B cell (primary cell): ENCODE measurements at places on chromosomes 2 and 18. TPM values are rescaled to one million over a fixed set of nuclear protein-coding genes. Genes with fewer than 3 reads are reported as not detected.

- H3K27me3 ChIP-seq: no peaks in the 10 kb centered on the region
- H3K27ac ChIP-seq: peak overlapping the region; percentile 37
- DNase-seq: peak; percentile 67
- H3K4me1 ChIP-seq: peaks cover 82% of the 10 kb centered on the region
These were observed 8.0 kb upstream of the SERTAD2 start for GRCh38 chr2:64661741-64662169.

Gene ZNF512
- 65.2 and 72.3 TPM in 2 replicates for total RNA-seq

GRCh38 chr2:171320731-171321130 lies 113.1 kb downstream of the METTL8 start:
- H3K27me3 ChIP-seq: no peaks in the 10 kb centered on the region
- no peak overlapping the region for H3K4me3 ChIP-seq
- H3K36me3 ChIP-seq: no peaks in the 10 kb centered on the region
- peak overlapping the region; percentile 73 for H3K27ac ChIP-seq
- peaks cover 81% of the 10 kb centered on the region for H3K4me1 ChIP-seq

Gene RAB6C
- total RNA-seq: not detected in 2 replicates

- no peak overlapping the region for H3K4me3 ChIP-seq
- no peak for DNase-seq
- no peak overlapping the region for H3K27ac ChIP-seq
- no peaks in the 10 kb centered on the region for H3K27me3 ChIP-seq
- no peaks in the 10 kb centered on the region for H3K36me3 ChIP-seq
These were observed 178.9 kb downstream of the METTL4 start for GRCh38 chr18:2392446-2392845.

GRCh38 chr2:234816491-234816890 lies 135.3 kb upstream of the SH3BP4 start:
- no peaks in the 10 kb centered on the region for H3K36me3 ChIP-seq
- H3K4me1 ChIP-seq: no peaks in the 10 kb centered on the region
- DNase-seq: no peak
- no peak overlapping the region for H3K27ac ChIP-seq

DNA sequence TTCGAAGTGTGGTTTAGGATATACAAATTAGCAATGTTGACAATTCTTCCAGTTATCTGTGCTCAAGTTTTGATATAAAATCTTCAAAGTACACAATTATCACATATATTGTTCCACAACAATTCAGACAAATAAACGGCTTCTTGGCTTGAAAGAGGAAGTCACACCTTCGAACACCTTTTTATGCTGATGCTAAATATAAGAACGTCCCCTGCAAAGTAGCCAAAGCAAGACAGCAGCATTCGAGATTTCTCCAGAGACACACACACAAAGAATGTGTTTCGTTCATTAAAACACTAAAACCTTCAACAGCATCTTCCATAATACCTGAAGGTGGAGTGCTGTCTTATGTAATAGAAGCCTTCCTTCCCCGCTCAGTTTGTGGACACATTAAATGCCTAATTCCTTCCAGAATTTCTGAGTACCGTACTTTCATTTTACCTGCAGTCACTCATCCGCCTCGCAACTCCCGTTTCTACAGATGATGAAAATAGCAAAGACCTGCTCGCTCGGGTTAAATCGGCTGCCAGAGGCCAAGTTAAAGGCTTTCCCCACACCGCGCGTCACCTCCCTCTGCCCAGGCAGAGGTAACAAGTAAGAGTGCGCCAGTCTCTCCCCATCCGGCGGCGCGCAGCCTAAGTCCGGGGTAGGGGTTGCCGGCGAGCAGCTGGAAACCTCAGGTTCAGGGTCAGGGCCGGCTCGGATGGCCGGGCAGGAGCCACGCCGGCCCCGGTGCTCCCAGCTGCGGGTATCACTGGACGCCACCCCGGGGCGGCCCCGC lies 847 bp downstream of the SERPINE2 start:
- DNase-seq: peak; percentile 55
- H3K4me3 ChIP-seq: peak overlapping the region; percentile 36
- H3K36me3 ChIP-seq: no peaks in the 10 kb centered on the region
- peaks cover 49% of the 10 kb centered on the region for H3K27me3 ChIP-seq
- H3K4me1 ChIP-seq: peaks cover 21% of the 10 kb centered on the region

DNA sequence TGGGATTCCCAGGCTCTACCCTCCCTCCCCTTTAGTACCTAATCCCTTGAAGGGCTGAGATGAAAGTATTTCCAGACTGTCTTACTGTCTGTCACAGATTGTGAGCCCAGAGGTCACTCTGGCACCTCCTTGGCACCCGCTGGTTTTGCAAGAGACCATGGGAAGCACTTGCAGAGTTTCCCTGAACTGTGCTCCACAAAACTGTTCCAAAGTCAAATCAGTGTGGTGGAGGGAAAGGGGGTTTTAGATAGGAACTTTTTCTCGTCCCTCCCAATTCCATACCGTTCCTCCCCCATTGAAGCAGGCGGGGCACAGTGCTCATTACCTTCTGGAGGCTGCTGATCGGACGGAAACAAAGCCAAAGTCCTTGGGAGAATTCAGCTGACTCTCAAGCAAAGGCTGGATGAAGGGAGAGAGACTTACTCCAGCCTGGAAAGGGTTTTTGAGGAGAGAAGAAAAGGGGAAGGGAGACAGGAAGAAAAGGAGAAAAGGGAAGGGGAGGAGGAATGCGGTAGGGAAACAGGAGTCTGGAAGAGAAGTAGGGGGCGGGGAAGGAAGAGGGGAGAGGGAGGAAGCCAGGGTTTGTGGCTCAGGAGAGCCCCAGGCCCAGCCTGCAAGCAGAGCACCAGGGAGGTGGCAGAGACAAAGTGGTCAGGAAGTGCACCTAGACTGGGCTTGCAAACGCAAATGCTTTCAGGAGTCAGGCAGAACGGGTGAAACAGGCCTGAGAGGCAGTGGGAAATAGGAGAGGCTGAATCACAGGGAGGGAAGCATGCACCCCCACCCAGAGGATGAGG lies 88.4 kb upstream of the SP3 start:
- H3K4me3 ChIP-seq: no peak overlapping the region
- DNase-seq: no peak
- H3K27ac ChIP-seq: no peak overlapping the region
- no peaks in the 10 kb centered on the region for H3K4me1 ChIP-seq
- no peaks in the 10 kb centered on the region for H3K36me3 ChIP-seq
- no peaks in the 10 kb centered on the region for H3K27me3 ChIP-seq

Gene SPC25
- total RNA-seq: 0.22 and 0.64 TPM in 2 replicates

Gene ABCG8
- not detected in 2 replicates for total RNA-seq

DNA sequence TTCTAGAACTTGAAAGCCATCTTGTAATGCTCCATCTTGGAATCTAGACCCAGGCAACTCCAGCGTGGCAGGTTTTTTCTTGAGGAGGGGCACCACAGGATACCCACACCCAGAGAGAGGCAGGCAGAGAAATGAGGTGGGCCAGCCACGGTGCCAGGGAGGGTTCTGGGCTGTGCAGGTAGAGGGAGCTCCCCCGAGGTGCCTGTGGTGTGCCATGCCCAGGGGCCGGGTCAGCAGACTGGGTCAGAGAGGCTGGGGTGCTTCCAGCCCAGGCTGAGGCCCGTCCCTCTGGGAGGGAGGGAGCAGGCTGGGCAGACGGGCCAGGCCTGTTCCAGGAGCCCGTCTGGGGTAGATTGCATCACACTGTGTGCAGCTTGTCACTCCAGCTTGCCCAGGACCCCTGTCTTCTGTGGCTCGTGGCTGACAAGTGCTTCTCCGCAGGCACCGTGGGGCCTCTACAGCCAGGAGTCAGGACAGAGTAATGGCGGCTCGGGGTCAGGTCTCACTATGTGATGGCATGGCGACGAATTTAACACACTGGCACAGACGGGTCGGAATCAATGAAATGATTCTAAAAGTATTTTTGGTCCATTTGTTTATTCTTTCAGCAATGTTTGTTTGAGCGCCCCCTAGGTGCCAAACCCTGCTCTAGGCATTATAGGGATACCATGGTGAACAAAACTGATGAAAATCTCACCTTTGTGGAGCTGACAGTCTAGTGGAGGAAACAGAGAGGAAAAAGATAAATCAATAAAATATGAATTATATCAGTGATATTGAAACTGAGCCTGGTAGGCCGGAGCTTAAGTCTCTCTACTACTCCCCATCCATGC lies 144.0 kb downstream of the ACOXL start:
- H3K27me3 ChIP-seq: no peaks in the 10 kb centered on the region
- no peak for DNase-seq
- H3K36me3 ChIP-seq: no peaks in the 10 kb centered on the region
- H3K27ac ChIP-seq: no peak overlapping the region
- H3K4me3 ChIP-seq: no peak overlapping the region
- H3K4me1 ChIP-seq: no peaks in the 10 kb centered on the region

DNA sequence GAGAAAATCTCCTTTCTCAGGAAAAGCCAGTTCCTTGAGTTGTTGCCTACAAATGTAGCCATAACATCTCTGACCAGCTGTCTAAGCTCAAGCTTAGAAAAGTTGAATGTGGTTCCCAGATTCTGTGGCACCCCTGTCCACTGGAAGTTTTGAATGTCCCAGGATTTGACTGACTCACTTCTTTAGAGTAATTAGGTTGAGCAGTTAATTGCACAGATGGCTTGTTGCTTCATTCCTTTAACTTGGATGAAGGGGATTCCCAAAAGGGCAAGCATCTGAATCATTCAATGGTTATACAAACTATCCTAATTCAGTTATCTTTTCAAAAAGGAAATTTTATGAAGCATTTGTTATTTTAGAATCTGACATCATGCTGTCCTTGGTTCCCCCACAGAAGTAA lies 374.7 kb downstream of the LNPK start:
- DNase-seq: no peak
- no peak overlapping the region for H3K4me3 ChIP-seq
- no peaks in the 10 kb centered on the region for H3K27me3 ChIP-seq
- no peak overlapping the region for H3K27ac ChIP-seq
- no peaks in the 10 kb centered on the region for H3K36me3 ChIP-seq

Gene SLC14A1
- 5.8 and 6.1 TPM in 2 replicates for total RNA-seq

Gene POU3F3
- total RNA-seq: 0.12 TPM in 1 of 2 replicates, not detected in the other

DNA sequence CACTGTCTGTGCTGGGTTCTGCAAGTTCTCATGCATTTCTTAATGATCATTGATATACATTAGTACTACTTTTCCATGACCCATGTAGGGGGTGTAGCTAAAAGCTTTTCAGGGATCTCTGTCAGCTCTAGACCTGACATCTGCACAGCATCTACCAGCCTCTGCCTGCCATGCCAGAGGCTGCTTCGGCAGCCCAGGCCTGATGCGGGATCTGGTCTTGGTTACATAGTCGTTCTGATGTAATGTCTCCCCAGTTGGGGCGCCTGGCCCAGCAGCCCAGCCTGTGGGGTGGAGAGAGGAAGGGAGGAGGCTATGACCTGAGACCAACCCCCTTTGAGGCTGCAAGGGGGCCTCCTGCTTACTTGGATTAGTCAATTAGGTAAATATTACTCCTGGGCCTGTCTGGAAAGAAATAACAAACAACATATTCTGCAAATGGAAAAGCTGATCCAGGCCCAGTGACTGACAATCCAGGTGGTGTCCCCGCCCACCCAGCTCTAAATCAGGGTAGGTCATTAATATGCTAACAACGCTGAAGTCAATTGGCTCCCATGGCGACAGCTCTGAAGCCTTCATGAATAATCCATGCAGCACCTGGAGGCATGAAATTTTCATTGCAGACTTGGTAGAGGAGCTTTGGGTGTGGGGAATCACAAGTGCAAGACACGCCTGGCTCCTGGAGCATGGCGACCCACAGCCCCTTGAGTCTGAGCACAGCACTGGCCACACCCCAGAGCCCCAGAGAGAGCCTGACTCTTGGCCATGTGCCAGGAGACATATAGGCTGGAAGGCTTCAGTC lies 575.3 kb downstream of the CMPK2 start:
- H3K27me3 ChIP-seq: no peaks in the 10 kb centered on the region
- H3K4me3 ChIP-seq: no peak overlapping the region
- no peaks in the 10 kb centered on the region for H3K4me1 ChIP-seq
- no peak for DNase-seq

DNA sequence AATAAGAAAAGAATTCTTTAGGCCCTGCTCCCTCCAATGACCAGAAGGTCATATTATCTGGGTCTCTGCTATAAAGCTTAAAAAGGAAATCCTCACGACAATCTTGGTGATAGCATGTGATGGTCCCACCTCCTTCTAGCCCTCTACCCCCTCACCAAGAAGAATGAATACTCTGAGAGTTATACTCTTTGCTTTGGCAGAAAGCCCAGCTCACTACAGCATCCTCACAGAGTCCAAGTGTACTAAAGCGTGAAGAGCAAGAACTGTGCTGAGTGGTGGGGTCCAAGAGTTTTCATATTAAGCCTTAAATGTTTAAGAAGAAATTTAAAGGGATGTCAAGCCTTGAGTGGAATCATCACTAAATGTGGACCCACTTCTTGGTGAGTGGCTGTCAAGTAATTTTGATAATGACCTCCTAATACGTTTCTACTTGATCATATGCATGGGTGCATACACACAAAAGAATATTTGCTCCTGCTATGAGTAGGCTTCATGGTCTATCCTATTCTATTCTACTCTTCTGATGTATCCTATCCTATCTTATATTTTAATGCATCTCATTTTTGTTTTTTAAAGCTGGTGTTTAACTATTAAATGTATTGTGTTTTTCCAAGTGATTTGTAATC lies 16.5 kb upstream of the SERPINB7 start:
- H3K4me3 ChIP-seq: no peak overlapping the region
- H3K4me1 ChIP-seq: no peaks in the 10 kb centered on the region
- H3K27ac ChIP-seq: no peak overlapping the region
- DNase-seq: no peak
- H3K36me3 ChIP-seq: no peaks in the 10 kb centered on the region

DNA sequence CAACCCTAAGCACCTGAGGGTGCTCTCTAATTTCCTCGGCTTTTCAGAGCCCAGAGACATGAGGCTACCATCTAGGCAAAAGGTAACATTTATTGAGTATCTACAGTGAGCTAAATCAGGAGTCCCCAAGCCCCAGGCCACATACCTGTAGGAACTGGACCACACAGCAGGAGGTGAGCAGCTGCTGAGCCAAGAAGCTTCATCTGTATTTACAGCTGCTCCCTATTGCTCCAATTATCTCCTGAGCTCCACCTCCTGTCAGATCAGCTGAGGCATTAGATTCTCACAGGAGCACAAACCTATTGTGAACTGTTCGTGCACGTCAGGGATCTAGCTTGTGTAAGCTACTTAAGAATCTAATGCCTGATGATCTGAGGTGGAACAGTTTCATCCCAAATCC lies 70.2 kb downstream of the RND3 start:
- no peak overlapping the region for H3K27ac ChIP-seq
- no peaks in the 10 kb centered on the region for H3K27me3 ChIP-seq

GRCh38 chr2:239119346-239120126 lies 271.7 kb downstream of the TWIST2 start:
- no peaks in the 10 kb centered on the region for H3K4me1 ChIP-seq
- H3K27me3 ChIP-seq: no peaks in the 10 kb centered on the region
- H3K36me3 ChIP-seq: no peaks in the 10 kb centered on the region
- no peak overlapping the region for H3K4me3 ChIP-seq
- H3K27ac ChIP-seq: no peak overlapping the region
